ENCODE measurements at places on chromosomes 16 and 17.

DNA sequence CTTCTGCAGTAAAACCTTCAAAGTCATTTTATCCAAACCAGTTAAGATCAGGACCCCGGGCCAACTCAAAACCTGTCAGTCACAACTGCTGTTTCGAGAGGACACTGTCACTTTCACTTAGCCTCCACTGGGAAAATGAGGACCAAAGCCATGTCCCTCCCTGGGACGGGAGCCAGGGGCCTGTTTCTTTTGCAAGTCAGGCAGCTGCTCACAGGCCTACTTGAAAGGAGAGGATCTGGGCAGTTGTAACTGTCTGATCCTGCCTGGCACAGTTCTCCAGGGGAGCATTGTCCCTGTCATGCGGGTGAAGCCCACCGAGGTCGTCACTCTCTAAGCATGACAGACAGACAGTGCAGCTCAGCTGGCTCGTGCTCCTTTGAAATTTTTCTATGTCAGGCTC is 276.2 kb downstream of the NPIPA8 start:
- DNase-seq: no peak

GRCh38 chr16:47865337-47865855 is 290.4 kb downstream of the ABCC12 start:
- DNase-seq: no peak

- DNase-seq: peak; percentile 4
Measured at GRCh38 chr16:78134944-78135619, 35.6 kb downstream of the WWOX start.

DNA sequence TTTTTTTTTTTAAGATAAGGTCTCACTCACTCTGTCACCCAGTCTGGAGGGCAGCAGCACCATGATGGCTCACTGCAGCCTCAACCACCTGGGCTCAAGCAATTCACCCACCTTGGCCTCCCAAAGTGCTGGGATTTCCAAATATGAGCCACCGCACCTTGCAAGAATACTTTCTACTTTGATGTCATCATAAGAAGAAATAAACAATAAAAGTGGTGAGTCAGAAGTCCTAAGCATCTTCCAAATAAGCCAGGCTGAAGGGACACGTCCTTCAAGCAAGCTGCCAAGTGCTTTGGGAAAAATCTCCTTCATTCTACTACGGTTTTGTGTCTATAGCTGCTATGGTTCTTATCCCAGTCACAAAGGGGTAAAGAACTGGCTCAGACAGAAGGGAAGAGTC is 20.3 kb downstream of the HASPIN start:
- no peak for DNase-seq

DNA sequence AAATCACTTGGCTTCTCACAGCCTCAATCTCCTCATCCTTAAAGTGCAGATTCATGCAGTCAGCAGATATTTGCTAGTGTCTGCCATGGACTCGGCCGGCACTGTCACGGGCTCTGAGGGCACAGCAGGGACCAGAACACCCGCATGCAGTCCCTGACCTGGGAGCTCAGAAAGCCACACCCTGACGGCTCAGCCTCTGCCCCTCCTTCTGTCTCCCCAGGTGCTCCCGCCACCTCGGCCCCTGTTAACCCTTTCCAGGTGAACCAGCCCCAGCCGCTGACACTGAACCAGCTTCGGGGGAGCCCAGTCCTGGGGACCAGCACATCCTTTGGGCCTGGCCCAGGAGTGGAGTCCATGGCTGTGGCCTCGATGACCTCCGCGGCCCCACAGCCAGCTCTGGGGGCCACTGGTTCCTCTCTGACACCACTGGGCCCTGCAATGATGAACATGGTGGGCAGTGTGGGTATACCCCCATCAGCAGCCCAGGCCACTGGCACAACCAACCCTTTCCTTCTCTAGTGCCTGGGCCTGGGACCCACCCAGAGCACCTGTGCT is 28.7 kb downstream of the B9D1 start:
- no peak for DNase-seq

DNA sequence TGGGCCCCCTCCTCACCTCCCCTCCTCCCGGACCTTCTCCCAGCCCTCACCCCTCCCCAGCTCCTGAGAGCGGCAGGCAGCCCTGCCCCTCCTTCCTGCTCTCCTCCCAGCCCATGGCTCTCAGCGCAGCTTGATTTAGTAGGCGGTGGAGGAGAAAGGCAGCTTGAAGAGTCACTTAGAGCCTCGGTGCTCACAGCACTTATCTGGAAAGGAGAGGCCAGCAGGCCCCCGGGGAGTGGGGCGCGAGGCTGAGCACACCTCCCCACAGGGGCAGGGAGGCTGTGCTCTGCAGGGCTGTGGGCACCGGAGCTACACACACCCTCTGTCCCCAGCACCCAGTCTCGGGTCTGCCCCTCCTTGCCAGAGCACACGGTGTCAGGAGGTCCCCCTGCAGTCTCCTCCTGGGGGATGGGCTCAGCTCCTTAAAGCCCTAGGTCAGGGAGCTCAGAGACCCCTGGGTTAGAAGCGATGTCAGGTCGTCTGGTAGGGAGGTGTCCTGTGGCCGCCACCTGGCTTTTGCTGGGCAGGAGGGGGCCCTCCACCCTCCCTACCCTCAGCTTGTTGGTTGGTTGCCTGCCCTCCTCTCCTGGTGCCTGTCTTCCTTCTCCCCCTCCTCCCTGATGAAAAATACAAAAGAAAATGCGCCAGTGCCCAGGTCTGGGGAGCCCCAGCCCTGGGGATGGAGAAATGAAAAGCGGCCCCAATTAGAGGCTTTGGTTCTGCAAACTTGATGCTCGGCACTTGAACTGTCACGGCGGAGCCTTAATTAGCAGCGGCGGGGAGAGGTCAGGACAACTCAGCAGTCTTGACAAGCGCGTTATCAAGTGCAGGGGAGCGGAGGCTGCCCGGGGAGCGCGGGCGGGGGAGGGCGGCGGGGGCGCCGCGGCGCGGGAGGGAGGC is 151.1 kb upstream of the GSE1 start:
- DNase-seq: no peak

- DNase-seq: no peak
Measured at GRCh38 chr17:82064433-82065192, 991 bp downstream of the DUS1L start.

DNA sequence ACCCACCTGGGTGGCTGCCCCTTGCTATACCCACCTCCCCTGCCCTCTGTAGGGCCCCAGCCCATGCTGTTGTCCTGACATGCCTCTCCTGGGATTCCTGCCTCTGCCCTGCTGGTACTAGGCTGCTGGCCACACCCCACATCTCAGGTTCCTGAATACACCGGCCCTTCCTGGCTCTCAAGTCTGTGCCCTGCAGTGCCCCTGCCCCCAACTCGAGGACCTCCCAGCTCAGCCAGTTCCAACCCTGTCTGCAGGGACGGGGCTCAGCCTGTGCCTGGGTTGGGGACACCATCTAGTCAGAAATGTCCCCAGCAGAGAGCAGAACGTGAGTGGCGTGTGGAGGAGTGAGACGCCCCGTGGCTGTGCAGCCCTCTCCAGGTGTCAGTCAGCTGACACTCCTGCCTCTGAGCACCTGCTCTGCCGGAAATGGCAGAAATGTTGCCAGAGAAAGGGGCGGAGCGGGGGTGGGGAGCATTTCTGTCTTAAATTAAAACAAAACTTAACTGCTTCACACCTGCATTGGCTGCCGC is 28.7 kb downstream of the ACSF3 start:
- DNase-seq: no peak

GRCh38 chr17:39098588-39098987 is 52.8 kb downstream of the PLXDC1 start:
- no peak for DNase-seq

DNA sequence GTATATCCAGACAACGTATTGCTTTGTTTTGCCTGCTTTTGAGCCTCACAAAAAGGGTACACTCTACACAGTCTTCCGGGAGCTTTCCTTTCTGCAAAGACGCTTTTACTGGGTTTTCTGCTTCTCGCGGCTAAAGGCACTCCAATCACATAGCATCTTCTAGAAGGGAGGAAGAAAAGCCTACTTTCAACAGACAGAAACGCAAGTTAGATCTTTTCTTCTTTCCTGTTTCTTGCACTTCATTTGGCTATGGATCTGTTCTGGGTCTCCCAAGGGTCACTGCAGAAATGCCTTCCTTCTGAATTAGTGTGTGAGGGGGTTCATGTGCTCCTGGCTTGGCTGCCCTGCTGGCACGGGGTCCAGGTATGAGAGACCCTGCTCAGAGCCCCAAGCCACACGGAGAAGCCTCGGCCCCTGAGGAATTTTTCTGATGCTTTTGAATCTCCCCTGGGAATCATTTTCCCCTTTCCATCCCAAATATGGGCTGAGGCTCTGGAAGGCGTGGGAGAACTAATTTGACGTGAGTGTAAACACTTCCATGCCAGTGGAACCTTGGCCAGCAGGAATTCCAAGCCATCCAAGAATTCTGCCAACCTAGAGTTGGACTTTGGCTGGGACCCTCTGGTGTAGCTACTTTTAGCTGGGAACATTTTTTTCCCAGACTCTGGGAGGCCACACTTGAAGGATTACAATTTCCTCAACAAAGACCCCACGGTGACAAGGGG is 49.6 kb upstream of the NKD1 start:
- no peak for DNase-seq

DNA sequence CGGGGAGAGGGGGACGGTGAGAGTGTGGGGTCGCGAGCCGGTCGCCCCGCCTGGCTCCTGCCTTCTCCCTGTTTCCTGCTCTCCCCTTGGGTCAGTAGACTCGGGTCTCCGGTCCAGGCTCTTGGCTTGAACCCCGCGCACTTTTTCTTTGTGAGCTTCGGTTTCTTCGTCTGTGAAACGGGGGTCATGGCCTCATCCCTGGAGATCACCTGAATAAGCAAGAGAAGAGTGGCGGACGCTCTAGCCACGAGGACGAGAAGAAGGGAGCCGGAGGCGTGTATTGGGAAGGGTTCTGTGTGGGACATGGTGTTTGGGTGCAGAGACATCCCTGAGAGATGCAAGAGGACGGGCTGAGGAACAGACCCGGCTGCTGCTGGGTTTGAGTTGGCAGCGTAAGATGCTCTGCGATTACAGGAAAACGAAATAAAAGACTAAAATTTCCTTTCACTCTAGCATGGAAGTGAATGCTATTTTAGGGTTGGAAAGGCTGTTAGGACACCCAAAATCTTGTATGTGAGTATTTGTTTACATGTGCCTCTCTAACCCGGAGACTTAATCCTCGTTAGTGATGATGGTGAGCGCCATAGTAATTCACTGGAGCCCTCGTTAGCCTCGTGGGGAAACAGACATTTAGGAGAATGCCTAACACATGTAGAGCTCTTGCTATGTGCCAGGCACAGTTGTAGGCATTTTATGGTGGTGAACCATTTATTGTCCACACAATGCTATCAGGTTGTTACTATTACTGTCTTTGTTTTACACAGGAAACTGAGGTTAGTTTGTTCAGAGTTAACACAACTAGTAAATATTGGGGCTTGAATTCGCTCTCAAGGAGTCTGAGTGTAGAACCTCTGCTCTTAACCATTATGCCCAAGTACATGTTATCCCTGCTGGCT is 646 bp downstream of the KIF22 start:
- no peak for DNase-seq

DNA sequence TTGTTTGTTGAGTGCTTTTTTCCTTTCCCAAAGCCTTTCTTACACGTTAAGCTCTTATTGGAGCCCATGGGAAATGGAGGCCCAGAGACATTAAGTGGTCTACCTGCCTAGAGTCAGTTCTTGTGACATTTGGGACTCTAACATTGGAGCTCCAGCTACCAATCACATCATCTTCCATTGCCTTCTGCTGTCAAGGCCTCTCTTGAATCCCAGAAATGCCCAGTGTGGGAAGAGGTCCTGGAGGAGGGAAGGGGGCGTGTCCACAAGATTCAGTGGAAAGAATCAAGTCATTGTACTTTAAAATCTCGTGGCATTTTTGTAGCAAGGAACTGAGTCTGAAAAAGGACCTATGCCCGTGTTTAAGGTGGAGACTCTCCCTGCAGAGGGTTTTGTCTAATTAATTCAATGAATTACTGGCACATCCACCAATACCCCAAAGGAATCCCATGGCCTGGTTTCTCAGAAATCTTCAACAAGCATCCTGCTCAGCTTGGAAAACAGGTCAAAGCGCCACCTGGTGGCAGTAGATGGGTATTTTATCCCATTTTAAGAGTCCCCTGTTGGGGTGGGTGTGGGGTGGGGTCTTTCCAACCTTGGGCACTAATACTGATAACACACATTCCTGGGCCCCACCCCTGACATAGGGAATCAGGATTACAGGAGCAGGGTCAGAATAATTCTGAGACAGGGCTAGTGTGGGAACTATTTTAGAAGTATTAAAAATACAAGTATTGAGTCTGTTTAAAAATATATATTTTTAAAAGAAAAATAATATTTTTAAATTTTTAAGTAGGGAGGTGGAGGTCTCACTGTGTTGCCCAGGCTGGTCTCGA is 24.6 kb downstream of the GPT2 start:
- DNase-seq: peak; percentile 69

DNA sequence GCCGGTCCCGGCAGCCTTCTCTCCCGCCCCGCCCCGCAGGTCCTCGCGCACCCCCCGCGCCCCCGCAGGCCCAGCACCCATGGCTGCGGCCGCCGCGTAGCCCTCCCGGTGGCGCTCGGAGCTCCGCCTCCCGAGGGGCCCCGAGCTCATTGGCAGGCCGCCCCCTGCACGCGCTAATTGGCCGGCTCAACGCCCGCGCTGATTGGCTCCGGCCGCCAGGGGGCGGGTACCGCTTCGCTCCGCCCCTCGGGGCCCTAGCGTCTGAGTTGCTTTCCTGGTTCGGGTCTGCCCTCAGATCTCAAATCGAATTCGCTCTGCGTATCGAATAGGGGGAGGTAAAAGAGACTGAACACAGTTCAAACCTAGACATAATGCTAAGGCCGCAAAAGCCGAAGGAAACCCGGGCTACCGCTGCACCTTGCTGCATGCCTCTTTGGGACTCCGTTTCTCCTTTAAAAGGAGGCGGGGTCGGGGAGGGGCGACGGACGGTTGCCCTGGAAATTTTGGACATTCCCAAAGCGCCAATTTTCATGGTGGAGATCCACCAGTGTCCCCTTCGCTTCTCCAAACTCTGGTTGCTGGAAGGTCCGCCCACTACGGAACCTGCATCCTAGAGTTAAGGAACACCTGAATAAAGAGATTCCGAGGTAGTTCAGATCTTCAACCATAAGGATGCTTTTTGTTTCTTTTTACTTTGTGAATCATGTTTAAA is at the start of gene DEXI:
Gene DEXI (minus strand): TSS at position 117 of the 712 bp plus-strand sequence. CDS start 463 bp downstream, outside the sequence.
- DNase-seq: peak; percentile 96

DNA sequence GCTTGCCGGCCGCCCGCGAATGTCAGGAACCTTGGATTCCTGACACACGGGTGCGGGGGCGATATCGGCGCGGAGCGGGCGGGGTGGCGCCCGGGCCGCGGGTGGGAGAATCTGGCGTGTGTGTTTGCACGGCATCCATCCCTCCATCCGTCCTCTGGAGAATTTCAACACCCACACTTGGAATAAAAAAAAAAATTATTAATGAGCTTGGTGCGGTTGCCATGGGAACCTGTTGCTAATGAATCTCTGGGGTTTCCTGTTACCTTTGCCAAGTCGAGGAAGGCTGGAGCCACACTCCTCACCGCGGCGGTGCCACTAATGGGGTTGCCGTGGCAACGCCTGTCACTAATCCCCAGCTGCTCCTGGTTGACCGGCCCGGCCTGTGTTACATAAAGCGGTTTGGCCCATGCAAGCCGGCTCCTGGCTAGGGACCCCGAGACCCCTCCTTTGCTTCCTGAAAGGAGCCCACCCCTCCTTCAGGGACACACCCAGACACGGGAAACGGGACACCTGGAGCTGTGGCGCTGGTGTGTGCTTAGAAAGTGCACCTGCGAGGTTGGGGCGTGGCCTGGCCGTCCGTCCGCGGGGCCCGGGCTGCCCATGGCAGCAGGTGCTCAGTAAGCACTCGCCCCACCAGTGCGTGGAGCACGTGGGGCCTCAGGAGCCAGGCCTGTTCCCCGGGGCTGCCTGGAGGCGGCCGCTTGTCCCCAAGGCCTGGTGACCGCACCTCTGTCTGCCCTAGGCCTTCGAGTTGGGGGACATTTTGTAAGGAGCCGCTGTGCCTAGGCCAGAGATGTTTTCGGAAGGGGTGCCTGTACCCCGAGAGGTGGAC is 14.6 kb downstream of the CACNA1H start:
- no peak for DNase-seq
